ENCODE measurements at places on chromosomes 2 and 18.

DNA sequence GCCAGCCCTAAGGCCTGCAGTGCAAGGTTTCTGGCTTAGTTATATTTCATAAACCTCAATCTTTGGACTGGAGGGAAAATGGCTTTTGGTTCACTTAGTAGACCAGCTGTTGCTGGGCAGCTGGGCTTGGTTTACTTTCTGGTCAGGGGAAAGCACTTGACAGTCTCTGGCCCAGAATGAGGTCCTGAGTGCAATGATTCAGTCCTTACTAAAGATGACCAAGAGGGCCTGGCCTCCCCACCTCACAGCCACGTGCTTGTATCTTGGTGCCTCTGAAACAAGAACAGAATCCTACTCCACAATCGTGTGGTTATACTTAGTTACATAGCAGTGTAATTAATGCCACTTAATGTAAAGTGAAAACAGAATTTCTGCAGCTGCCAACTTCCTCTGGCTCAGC lies 325.5 kb upstream of the MEIS1 start:
- no peak for DNase-seq

DNA sequence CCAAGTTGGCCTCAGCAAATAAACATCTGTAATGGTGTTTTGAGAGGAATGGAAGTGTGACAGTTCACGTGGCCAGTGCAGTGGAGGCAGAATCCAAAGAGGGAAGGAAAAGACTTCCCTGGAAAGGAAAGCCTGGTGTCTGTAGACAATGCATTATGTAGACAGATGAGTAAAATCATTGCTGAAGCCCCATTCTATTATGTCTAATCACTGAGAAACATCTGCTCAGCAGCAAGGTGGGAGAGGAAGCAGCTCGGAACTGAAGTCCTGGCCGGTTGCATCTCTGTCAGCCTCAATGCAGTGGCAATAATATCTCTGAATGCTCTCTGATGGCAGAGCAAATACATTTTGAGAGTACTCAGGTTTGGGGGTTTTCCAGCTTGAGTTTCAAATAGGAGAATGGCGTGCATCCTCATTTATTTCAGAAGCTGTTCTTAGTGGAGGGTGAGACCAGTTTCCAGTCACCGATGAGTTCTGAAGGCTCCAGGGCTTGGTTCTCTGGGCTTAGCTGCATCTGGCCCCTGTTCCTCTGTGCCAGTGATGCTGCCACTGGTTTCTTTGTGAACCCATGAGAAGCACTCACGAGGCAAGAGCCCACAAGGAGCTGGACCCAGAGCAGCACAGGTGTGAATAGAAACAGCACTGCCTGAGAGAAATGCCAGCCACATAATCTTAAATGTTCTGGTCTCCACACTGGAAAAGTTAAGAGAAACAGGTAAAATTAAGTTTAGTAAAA lies 63.3 kb downstream of the RPIA start:
- peak; percentile 33 for DNase-seq

- DNase-seq, result no peak
Observed at GRCh38 chr2:15043336-15044058, 411.0 kb downstream of the LRATD1 start.

DNA sequence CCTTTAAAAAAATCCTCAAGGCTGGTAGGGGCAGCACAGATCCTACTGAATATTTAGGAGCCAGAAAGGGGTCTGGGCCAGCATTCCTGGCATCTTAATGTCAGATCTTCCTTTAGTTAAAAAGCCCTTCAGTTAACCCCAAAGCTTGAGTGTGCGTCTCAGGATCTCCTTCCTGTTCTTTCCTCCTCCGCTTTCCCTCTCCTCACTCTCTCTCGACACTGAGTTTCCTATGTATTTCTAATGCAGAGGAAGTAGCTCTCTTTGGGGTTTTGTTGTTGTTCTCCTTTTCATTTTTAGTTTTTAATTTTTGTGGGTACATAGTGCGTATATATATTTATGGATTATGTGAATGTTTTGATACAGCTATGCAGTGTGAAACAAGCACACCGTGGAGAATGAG lies 109.9 kb upstream of the COPS8 start:
- no peak for DNase-seq

DNA sequence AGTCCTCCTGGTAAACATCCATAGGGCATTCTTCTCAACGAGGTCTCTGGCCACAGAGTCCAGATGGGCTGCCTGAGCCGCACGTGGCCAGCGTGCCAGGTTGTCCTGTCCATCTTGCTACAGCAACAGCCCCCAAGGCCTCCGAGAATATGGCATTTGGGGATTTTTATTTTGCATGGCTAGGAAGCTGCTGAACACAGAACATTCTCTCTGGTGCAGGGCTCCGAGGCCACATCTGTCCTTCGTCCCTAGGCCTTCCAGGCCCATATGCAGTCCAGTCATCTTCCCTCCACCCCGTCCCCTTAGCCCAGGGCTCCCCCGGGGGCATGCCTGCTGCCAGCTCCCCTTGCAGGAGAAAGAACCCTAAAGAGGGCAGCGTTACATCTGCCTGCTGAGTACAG lies 2.3 kb downstream of the HDAC4 start:
- DNase-seq, result no peak
